ENCODE measurements at places on chromosomes 7 and 10. TPM values are rescaled to one million over a fixed set of nuclear protein-coding genes. Genes with fewer than 3 reads are reported as not detected.

EVX1 gene
- not detected for polyA plus RNA-seq

CDC14C gene
- not detected for polyA plus RNA-seq

DPY19L1 gene
- 7.3 TPM for polyA plus RNA-seq

ERVW-1 gene
- not detected for polyA plus RNA-seq

AKR1E2 gene
- 1.0 TPM for polyA plus RNA-seq

OR2A12 gene
- polyA plus RNA-seq, result not detected
